Left colon (tissue), 2 donors: ENCODE measurements at places on chromosomes 7 and 10. TPM values are rescaled to one million over a fixed set of nuclear protein-coding genes. Genes with fewer than 3 reads are reported as not detected.

GRCh38 chr10:58350619-58351323 is 16.0 kb downstream of the UBE2D1 start:
- DNase-seq = no peak

DNA sequence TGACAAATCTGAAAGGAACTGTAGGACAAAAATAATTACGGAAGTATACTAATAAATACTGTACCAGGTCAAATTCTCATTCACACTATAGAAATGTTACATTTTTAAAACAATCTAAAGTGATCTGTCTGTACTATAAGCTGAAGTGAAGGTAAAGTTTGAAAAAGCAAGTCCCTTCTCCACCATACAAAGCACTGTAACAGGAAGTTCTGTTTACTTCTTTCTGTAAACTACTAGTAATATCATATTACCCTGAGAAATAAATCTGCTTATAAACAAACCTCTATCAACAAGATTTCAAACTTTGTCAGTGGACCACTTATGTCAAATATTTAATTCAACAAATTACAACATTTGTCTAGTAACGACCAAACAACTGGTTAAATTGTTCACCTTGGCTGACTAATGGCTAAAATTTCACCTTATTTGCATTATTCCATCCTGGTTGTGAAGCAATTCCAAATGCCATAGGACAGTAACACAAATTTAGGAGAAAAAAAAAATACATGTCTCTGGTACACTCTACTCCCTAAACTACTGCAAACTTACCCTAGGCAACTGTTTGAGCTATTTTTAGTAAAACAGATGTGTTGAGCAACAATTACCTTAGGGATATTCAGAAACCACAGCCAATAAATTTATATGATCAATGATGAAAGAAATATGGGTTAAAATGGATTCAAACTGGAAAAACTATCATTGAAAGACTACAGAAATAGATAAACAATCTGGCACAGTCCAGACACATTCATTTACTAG is 126.0 kb downstream of the NRBF2 start:
- DNase-seq = no peak

DNA sequence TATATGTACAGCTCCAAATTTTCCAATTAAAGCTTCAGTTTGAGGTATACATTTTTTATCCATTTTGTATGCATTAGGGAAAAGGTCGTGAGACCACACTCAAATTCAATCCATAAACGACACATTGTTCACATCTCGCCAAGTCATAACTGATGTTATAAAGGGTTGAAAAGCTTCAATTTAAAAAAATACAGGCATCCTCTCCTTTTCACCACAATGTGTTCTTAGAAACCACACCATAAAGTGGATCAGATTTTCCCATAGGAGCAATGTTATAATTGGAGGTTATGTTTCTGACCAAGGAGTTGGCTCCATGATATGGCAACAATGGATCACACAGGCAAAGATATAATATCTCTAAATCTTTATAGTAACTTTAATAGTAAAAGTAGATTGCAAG is 663.6 kb downstream of the PARD3 start:
- no peak for DNase-seq

DNA sequence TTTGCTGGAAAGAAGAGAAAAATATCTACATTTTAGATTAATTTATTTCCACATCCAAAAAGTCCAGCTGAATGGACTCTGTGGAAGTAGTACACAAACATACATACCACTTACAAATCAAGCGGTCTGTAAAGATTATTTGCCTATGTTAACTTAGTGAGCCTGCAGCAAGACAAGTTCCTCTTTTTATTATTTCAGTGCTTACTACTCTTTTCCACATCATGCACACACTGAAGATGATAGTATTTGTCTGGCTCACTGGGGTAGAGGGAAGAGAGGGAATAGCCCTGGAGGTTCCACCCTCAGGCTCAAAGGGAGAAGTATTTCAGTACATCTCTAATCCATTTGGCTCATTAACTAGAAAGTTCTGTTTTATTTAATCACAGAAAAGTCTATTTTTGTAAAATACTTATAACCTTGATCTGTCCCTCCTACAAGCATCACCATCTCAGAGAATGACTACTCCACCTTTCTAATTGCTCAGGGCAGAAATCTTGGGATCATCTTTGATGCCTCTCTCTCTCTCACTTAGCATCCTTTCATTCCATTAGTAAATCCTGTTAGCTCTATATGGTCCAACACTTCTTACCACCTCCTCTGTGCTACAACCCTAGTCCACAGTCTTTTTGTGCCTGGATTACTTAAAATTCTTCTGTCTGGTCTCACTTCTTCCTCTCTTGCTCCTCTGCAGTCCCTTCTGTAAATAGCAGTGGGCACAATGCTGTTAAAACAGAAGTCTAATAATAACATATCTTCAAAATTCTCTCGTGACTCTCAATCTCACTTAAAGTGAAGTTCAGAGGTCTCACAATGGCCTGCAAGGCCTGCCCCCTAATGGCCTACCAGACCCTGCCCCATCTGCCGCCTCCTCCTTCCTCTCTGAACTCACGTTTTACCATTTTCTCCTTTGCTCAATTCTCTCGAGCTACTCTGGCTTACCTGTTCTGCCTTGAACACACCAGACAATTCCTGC is 64.3 kb upstream of the CCDC6 start:
- DNase-seq = no peak

DNA sequence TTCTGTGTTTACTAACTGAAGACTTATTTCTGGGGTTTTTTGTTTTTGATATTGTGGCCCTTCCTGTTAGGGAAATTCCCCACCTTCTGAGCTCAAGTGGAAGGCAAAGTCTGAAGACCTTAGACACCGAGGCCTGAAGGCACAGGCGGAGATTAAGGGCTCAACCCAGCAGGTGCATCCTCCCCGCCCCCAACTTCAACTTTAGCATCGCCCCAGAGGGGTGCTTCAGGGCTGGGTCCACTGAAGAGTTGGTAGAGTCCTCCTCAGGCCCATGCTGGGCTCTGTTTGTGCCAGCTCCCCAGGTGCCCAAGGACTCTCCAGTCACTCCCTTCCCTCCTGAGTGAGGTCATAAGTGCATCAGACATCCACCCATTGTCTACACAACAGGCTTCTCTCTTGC is 9.4 kb upstream of the PPIA start:
- no peak for DNase-seq

DNA sequence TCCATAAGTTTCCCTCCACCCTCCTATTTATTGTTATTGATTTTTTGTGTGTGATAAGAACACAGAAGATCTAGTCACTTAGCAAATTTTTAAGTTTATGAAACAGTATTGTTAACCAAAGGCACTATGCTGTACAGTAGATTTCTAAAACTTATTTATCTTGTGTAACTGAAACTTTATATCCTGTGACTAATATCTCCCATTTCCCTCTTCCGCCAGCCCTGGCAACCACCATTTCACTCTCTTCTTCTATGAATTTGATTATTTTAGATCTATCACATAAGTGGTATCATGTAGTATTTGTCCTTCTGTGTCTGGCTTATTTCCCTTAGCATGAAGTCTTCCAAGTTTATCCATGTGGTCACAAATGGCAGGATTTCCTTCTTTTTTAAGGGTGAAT is 144.3 kb upstream of the INHBA start:
- DNase-seq = no peak

DNA sequence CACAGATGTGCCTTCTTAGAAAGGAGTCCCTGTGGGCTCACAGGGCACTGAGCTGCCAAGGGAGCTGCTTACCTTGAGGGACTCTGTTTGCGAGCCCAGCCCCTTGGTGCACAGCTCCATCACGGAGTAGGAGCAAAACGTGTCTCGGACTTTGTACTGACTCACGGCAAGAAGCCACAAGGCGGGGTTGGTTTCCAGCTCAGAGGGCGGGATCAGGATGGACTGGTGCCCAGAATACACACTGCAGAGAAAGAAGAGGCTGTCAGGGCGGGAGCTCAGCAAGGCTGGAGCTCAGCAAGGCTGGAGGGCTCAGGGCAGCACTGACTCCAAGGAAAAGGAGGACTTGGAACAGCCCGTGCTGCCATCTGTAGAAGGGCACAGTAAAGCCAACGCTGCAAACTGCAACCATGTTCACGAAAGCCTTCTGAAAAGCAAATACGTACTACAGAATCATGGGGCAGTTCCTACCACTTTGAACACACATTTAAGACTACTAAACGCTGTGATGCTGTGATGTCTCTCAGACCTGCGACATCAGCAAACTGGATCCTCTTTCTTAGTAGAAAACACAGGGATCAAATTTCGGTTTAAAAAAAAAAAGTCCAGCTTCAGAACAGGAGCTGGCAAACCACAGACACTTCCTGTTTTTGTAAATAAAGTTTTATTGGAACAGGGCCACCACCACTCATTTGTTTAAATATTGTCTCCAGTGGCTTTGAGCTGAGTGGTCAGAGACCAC is 194.3 kb downstream of the ZMYND11 start:
- peak; percentile 92 for DNase-seq

DNA sequence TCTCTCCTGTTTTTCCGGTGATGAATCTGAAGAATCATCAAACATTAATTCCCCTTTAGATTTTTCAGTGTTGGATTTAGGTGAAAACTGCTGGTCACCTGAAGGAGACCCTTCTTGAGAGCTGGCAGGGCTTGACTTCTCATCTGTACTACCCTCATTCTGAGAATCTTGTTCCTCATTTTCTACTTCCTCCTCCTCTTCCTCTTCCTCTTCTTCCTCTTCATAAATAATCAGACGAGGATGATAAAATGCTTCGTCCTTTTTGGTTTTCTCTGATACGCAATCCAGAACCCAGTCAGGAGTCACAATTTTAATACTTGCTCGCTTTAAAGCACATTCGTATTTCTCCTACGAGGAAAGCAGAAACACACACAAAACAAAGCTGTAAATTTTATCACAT is 26.9 kb downstream of the PAXIP1 start:
- no peak for DNase-seq

DNA sequence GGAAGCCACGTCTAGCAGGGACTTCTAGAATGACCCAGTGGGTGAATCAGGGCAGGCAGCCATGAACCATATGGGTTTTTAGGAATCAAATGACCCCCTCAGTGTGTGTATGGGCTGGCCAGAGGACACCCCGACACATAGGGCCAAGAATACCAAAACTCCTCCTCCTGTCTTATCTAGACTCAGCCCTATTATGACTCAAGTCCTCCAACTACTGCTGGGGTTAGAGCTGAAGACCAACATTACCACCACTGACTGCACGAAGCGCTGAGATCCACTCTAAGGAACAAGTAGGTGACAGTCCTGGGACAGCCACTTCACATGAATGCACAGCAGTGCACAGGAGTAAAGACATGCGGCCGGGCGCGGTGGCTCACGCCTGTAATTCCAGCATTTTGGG is 11.5 kb upstream of the SVOPL start:
- no peak for DNase-seq

- no peak for DNase-seq
These were observed 207.1 kb downstream of the KCNMA1 start for GRCh38 chr10:77430530-77430929.

DNA sequence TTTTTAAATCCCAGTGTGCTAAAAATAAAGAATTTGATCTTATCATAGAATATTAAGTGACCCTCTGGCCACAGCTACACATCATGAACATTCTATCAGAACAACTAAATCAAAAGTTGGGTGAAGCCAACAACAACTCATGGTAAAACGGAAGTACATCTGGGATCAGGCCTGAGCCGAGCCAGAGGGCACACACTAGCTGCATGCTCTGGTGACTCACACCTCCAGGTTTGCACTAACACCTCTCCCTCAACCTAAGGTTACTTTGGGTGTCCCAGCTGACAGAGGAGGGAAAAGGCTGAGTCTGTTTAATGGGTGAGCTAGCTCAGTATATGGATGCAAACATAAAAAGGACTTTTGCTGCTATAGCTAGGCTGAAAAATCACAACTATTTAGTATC is 281.6 kb downstream of the HGF start:
- no peak for DNase-seq

DENND2A gene
- total RNA-seq = 6.8 TPM

DNAAF5 gene
- total RNA-seq = 37.1 TPM

TMEM229A gene
- total RNA-seq = not detected

SSC4D gene
- total RNA-seq = 0.15 TPM

DRGX gene
- total RNA-seq = 0.11 TPM

NOC3L gene
- 6.6 TPM for total RNA-seq

ECHDC3 gene
- total RNA-seq = 10.2 TPM
